ENCODE measurements at places on chromosomes 7 and 10.
A peak's percentile ranks its signal among the peaks of the same experiment; 100 is the strongest.

- DNase-seq, result no peak
These were observed 27.6 kb upstream of the OPTN start for GRCh38 chr10:13072339-13072738.

- DNase-seq, result no peak
These were observed 13.4 kb downstream of the WDFY4 start for GRCh38 chr10:48697821-48698764.

DNA sequence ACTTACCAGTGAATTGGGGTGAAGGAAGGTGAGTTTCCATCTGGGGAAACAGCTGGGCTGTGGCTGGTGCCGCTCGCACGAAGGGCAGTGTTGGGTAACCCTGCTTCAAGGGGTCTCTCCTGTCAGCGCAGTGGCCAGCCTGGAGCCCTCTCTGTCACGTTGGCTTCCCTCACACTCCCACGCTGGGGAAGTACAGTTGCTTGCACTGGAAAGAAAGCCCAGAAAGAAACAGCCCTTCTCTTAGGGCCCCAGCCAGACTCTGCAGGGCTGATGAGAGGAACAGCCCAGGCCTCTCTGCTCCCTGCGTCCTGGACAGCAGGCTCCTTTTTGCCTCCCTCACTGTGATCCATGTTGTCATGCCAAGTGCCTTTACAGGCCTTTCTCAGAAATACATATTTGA lies 40.3 kb upstream of the TRIM8 start:
- no peak for DNase-seq

GRCh38 chr10:57992321-57993077 lies 275.2 kb downstream of the IPMK start:
- DNase-seq, result no peak

- DNase-seq, result no peak
These were observed 157.8 kb downstream of the NEURL1 start for GRCh38 chr10:103651333-103651732.

GRCh38 chr7:69819333-69819705 lies 221.0 kb downstream of the AUTS2 start:
- DNase-seq, result no peak

- no peak for DNase-seq
These were observed 50.0 kb downstream of the FIGNL1 start for GRCh38 chr7:50400114-50400513.

GRCh38 chr10:43945094-43945730 lies 296.5 kb upstream of the ZNF32 start:
- DNase-seq, result no peak

DNA sequence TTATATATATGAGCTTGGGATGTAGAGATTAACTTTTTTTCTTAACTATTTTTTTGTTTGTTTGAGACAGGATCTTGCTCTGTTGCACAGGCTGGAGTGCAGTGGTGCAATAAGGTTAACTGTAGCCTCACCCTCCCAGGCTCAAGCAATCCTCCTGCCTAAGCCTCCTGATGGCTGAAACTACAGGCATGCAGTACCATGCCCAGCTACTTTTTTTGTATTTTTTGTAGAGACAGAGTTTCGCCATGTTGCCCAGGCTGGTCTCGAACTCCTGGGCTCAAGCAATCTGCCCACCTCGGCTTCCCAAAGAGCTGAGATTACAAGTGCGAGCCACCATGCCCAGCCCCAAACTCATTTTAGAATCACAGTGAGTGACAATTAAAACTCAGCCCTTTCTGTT lies 105.2 kb downstream of the CUBN start:
- no peak for DNase-seq

DNA sequence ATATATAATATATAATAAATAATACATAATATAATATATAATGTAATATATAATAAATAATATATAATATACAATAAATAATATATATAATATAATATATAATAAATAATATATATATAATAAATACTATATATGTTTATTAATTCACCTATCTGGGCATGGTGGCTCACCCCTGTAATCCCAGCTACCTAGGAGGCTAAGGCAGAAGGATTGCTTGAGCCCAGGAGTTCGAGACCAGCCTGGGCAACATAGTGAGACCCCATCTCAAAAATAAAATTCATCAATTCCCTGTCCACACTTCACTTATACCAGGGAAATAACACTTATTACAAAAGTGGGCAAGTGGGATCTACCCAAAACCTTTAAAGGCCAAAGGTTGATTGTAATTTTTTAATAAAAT lies 281.1 kb downstream of the PRPF18 start:
- DNase-seq, result no peak

DNA sequence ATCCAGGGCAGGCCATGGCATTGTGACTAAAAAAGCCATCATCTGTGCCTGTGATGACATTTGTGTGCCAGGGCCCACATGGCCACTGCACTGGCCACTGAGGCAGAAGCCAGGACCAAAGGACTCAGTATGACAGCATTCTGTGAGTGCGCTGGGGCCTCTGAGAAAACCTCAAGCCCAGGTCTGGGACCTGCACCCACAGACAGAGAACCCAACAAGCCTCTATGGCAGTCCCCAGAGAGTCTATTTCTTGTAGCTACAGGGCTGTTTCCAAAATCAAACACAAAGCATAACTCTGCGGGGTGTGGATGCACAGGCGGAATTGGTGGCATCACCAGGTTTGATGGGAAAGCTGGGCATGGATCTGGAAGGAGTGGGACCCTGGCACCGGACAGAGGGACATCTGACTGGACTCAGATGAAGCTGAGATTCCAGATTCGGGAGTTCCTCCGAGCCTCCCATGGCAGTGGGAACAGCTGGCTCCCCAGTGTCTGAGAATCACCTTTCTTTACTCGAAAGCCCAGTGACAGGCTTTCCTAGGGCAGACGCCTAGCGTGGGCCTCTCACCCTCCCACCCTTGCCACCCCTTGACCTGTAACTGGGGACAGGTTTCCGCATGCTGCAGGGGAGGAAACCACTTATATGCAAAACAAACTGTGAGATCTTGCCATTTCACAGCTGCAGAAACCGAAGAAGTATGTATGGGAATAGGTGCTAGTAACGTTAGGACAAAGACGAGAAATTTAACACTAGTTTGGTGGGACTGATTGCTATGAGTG lies 70.6 kb upstream of the RHEB start:
- DNase-seq, result no peak

GRCh38 chr7:86558680-86559501 lies 84.8 kb upstream of the GRM3 start:
- no peak for DNase-seq

DNA sequence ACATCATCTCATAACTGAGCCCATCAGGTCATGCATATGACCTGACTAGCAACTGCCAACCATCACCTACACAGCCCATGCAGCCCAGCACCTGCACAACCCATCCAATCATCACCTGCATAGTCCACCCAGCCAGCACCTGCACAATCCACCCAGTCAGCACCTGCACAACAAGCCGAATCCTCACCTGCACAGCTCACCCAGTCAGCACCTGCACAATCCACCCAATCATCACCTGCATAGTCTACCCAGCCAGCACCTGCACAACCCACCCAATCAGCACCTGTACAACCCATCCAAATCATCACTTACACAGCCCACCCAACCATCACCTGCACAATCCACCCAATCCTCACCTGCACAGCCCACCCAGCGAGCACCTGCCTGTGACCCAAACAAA lies 33.4 kb upstream of the WDFY4 start:
- DNase-seq, result no peak

DNA sequence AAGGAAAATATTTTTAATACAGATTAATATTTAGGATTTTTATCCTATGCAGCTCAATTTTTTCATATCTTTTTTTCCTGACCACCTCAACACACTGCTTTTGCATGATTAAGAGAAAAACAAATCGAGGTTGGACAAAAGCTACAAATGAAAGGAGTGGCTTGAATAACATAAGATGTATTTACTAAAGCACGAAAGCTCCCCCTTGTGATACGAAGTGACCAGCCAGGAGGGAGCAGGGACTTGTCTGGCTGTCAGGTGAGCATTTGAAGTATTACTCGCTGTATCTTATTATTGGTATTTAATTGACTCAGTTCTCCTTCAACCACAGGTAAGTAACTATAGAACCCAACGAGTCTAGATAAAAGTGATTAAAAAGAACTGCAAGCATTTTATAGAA lies 265.2 kb upstream of the PHF14 start:
- no peak for DNase-seq

GRCh38 chr7:84610390-84610789 lies 415.8 kb upstream of the SEMA3A start:
- DNase-seq, result no peak

- DNase-seq, result no peak
These were observed 374.8 kb upstream of the AKR1E2 start for GRCh38 chr10:4450981-4451908.

- no peak for DNase-seq
These were observed 602.7 kb upstream of the SORCS1 start for GRCh38 chr10:107767185-107767584.

DNA sequence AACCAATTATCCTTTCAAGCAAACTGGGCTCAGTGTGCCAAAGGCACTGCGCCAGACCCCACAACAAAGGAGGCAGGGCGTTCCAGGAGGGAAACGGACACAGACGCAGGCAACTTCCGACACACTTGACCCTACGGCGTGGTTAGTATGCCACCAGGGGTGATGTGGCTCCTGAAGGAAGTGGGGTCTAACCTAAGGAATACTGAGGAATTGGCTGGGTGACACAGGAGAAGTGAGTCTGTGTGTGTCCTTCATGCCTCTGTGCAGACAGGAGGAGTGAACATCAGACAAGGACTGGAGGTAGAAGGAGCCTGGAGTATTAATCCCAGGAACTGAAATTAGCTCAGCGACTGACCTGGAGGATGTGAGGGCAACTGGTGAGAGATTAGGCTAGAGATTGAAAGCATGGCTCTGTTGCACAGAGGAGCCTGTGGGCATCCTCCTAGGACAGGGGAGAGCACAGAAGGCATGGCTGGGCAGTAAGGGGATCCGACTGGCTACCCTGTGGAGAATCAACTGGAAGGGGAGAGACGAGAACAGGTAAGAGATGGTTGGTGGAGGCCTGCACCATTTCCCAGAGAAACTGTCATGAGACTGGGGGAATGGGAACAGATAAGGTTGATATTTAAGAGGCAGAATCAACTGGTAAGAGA lies 27.8 kb downstream of the GSDME start:
- no peak for DNase-seq

- DNase-seq, result no peak
These were observed 14.2 kb upstream of the DYNC1I1 start for GRCh38 chr7:95758187-95758586.

DNA sequence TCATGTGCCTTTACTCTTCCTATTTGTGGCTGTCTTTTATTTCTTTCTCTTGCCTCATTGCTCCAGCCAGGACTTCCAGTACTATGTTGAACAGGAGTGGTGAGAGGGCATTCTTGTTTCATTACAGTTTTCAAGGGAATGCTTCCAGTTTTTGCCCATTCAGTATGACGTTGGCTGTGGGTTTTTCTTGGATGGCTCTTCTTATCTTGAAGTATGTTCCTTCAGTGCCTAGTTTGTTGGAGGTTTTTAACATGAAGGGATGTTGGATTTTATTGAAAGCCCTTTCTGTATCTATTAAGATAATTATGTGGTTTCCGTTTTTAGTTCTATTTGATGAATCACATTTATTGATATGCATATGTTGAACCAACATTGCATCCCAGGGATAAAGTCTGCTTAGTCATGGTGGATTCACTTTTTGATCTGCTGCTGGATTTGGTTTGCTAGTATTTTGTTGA lies 96.8 kb downstream of the GLCCI1 start:
- no peak for DNase-seq

DNA sequence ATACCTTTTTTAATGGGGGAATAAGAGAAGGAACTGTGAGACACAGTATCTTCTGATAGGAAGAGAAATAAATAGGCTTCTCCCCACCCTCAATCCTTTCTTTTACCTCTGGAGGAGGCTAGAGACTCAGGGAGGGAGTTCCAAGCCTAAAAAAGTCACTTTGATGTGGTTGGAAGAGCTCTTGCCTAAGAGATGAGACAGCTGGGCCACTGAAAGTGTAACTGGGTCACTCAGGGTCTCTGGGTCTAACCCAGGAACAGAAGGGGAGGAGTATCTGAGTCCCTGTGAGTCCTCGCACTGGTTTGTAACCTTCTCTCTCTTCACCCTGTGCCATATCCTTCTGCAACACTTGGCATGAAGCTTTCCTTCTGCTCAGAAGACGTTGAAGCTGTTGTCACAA lies 222.9 kb upstream of the AGK start:
- no peak for DNase-seq

DNA sequence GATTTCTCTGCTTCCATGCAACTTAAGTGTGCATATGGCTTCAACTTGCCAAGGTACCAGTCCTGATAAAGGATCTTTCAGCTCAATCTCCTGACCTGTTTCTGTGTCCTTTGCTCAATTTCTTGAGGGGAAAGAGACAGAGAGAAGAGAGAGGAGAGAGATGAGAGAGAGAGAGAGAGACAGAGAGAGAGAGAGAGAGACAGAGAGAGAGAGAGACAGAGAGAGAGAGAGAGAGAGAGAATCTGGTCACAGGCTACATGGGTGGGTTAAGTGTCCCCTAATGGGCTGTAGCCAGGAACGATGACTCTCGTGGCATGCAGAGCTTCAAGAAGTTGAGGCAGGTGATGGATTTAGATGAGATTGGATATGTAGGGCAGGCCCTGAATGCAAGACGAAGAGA lies 335.2 kb upstream of the PRKCQ start:
- DNase-seq, result no peak

- DNase-seq, result no peak
These were observed 108.0 kb downstream of the SMURF1 start for GRCh38 chr7:99035723-99036545.

- DNase-seq, result no peak
These were observed 52.2 kb downstream of the UNC5B start for GRCh38 chr10:71264345-71265200.

- DNase-seq, result no peak
These were observed 160.1 kb downstream of the GATA3 start for GRCh38 chr10:8214587-8214986.

GRCh38 chr10:95569368-95569767 lies 8.2 kb upstream of the SORBS1 start:
- no peak for DNase-seq

GRCh38 chr10:24307696-24308485 lies 99.0 kb downstream of the KIAA1217 start:
- no peak for DNase-seq

DNA sequence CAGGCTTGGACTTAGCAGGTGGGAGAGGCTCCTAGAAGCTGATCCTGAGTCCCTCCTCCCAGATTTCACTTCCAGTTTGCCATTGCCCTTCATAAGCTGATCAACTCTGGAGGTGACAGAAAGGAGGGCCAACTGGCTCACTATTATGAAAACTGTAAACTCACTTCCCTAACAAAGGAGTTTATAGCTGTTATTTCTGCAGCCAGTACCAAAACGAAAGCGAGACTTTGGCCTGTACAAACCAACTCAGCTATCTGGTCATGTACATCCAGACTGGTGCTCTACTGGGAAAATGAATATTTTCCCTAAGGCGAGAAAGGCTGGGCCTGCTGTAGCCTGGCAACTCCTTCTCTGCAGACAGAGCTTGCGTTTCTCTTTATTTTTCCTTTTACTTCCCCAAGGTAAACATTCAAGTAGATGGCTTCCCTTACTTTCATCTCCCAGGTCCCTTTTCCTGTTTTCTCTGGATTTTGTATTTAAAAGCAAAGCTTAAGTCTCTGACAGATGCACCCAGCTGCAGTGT lies 54.7 kb downstream of the GALNT17 start:
- DNase-seq, result no peak

GRCh38 chr10:63720072-63720537 lies 198.9 kb downstream of the REEP3 start:
- peak; percentile 22 for DNase-seq

Measured in stimulated activated CD8-positive, alpha-beta memory T cell treated with anti-CD3 and anti-CD28 coated beads, Interleukin-15, amount 100 ng/mL, for 1 hour (primary cell).